CD4-positive, alpha-beta T cell treated with Interferon gamma for 1 hour (primary cell): ENCODE measurements at places on chromosomes 7 and 10.

DNA sequence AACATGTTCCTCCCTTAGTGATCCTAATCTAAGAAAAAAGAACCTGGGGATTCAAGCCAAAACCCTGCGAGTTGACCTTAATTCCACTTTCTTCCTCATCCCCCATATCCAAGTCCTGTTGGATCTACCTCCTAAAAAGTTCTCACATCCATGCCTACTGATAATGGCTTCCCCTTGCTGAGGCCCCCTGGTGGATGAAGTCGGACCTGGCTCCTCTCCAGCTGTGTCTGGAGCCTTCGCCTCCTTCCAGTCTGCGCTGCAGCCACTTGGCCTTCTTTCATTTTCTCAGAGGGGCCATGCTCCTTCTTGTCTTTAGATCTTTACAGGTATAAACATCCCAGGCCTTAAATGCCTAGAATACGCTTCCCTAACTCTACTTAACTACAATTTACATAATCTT is 8.1 kb downstream of the PDE1C start:
- DNase-seq = no peak

DNA sequence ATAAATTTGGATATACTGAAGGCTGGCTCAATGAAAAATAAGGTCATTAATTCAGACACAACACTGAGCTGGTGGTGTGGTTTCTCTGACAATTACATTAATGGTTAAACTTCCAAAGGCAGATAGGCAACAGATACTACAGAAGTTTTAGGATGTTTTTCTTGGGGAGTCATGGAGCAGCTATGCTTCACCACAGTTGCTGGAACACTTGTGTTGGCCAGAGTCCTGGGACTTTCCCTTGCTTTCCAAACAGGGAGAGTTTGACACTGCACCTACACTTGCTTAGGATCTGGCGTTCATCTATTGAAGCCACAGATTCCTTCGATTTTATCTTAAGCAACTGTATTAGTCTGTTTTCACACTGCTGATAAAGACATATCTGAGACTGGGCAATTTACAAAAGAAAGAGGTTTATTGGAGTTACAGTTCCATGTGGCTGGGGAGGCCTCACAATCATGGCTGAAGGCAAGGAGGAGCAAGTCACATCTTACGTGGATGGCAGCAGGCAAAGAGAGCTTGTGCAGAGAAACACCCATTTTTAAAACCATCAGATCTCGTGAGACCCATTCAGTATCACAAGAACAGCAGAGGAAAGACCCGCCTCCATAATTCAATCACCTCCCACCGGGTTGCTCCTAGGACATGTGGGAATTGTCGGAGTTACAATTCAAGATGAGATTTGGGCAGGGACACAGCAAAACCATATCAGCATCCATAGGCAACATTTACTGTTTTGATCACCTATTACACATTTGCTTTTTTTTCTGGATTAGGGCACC is 27.8 kb upstream of the TMEM178B start:
- no peak for DNase-seq

DNA sequence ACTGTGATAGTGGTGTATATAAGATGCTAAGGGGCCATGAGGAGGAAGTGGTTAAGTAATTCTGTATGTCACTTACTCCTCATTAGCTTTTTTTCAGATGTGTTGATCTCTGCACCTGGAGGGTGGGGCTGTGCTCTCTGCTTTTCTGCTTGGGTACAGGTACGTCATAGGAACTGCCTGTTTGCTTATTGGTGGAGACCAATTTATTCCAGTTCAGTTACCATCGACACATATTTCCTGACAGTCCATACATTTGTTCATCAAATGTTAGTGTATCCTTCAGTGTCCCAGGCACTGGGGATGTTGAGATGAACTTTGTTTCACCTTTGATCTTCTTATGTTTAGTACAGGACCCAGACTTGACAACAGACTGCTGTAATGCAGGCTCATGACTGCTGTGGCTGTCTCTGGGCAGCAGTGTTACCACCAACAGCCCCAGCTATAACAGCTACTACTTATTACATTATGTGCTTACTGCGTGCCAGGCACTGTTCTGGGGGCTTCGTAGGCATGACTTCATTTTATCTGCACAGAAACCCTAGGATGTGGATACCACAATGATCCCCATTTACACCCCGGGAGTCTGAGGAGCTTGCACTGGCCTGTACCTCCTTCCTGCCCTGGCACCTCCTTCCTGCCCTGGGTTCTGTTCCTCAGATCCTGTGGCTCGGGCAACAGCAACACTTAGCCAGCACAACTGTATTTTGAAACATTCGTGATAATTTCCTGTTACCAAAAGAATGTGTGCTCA is 87.4 kb downstream of the BUB3 start:
- DNase-seq = peak; percentile 77

DNA sequence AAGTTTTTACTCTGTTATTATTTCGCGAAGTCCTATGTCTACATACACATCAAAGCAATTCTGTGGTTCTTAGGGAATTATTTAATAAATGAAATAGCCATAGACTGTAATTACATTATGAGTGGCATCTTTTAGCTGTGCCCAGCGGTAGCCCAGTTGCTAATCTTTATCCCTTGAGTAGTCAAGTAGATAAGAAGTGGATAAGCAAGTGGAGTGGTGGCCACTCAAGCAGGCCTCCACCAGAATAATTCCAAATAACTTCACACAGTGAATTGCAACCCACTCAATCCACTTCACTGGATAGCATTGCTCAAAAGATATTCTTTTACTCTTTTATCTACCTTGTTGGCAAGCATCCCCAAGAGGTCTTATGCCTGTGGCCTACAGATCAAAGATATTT is 349.7 kb downstream of the AUTS2 start:
- DNase-seq = no peak

- peak; percentile 18 for DNase-seq
Observed at GRCh38 chr10:61943674-61944378, 42.3 kb downstream of the ARID5B start.

DNA sequence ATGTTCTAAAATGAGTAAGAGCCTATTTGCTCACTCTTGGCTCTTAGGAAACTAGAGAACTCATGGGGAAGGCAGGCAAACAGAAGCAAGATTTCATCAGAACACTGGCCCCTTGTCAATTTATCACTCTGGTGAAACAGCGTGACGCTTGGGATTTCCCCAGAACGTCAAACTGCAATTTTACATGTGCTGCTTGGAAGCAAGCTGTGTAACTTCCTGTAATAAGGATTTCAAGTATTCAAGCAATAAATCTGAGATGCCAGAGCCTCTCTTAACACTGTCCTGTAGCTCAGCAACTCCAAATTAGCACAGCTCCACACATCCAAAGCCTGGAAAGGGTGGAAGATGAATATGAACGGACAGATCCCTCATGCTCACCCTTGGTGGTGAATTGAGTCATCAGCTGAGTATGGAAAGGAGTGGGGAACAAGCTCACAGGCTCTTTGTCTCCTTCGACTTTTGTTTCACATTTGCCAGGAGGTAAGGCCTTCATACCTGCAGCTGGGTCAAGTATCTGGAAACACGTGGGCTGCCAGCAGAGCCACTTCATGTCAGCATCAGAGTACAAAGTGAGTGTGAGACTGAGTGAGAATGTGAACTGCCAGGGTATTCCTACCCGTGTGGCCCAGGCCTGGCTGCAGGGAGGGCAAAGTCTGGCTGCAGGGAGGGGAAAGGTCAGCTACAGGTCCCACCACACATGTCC is 140.4 kb upstream of the NAMPT start:
- DNase-seq = peak; percentile 80

DNA sequence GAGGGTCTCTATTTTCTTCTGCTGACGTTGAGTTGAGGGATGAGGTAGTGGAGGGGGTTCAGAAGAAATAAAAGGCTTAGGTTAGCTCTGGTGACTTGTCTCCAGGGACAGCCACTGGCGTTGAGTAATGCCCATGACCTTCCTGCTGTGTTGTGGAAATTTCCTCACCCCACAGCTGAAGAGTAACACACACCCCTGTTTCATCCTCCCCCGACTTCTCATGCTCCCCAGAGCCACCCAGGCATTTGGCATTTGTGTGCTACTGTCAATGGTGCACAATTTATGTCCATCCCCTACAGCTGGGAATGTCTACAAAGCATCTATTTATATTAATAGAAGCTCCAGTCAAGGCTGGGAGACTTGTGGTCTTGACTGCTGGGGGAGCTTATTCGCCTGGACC is 4.7 kb upstream of the TMEM72 start:
- DNase-seq = no peak

- DNase-seq = no peak
Observed at GRCh38 chr7:132837529-132837928, 244.4 kb downstream of the CHCHD3 start.

GRCh38 chr10:26516540-26517101 is 78.5 kb downstream of the APBB1IP start:
- no peak for DNase-seq

- DNase-seq = no peak
Observed at GRCh38 chr7:12032146-12032545, 178.9 kb upstream of the TMEM106B start.

DNA sequence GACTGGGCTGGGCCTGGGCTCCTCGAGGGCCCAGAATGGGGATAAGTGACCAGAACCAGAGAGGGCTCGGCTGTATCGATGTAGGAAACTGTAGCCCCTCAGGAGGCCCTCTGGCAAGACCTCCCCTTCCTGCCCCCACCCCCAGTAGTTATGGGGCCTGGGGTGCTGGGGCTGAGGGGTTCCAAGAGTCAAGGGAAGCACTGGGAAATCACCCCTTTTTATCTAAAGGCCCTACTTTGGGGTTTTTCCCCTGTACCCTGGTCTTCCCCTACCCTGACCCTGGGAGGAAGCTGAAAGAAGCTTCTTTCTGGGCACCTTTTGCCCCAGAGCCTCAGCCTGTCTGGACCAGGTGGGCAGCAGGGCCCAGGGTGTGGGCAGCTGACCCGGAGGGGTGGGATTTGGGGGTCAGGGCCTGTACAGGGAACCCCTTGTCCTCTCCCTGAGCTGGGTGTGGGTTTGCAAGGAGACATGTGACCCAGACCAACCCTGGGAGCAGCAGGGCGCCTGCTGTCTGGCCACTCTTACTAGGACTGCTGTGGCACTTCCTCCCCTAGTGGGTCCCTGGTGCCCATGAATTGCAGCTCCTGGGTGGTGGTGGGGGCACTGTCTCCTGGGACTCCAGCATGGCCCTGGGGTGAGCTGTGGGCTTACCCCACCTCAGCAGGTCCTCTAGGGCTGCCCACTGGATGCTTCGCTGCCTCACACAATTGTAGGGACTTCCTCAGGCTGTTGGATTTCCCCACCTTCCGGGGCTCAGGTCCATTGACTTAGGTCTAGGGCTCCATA is 1.5 kb downstream of the IRF5 start:
- DNase-seq = peak; percentile 45

DNA sequence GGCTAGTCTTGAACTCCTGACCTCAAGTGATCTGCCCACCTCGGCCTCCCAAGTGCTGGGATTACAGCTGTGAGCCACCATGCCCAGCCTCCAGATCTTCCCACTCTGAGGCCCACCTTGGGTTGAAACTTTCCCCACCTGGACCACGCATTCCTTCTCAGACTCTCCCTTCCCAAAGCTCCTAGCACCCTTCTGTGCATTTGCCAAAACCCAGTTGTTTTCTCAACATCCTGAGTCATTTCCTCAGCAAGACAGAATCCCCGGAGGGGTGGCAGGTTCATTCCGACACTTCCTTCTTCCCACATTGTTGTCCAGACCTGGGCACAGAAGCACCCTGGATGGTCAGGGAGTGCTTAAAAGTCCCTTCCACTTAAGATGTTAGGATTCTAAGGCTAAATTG is 28.9 kb downstream of the BAG3 start:
- no peak for DNase-seq

- DNase-seq = no peak
Observed at GRCh38 chr10:16905320-16905719, 88.1 kb upstream of the RSU1 start.

DNA sequence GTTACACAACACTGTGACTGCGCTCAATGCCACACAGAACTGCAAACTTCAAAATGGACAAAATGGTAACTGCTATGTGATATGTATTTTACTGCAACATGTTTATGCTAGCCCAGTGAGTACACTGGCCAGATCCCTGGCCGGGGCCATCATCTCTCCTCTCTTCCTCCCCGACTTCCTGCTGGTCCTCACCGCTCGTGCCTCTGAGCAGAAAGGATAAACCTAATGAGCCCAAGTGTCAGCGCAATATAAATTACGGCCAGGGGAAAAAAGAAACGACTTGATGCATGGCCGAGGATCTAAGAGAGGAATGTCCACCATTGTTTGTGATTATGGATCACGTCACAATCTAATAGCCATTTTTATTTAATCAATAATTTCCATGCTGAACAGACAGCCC is 225.2 kb downstream of the GLI3 start:
- no peak for DNase-seq

DNA sequence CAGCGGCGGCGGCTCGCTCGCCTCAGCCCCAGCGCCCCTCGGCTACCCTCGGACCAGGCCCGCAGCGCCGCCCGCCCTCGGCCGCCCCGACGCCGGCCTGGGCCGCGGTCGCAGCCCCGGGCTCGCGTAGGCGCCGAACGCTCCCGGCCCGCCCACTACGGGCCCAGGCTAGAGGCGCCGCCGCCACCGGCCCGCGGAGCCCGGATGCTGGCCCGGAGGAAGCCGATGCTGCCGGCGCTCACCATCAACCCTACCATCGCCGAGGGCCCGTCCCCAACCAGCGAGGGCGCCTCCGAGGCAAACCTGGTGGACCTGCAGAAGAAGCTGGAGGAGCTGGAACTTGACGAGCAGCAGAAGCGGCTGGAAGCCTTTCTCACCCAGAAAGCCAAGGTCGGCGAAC is 18.2 kb upstream of the TSPAN33 start:
- no peak for DNase-seq

DNA sequence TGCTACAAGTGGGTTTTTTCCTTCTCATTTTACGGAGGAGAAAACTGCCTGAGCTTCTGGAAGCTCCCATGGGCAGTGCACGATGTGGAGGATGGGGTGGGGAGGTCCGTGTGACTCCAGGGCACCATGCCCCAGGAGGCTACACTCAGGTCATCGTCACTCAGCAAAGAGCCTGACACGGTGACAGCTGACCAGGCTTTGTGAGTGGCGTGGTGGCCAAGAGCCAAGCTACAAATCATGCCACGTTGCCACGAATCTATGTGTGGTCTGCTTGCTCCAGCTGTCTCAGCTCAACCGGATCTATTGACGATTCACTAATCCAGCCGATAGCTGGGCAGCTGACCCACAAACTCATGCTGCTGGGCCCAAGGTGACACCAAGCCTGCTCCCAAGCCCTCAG is 27.6 kb upstream of the C10orf71 start:
- DNase-seq = no peak
